ENCODE measurements at places on chromosomes 12 and 14.
A peak's percentile ranks its signal among the peaks of the same experiment; 100 is the strongest.

GRCh38 chr12:130977046-130977742 is 23.5 kb downstream of the ADGRD1 start:
- DNase-seq = no peak

- DNase-seq = no peak
These were observed 98.2 kb downstream of the SNAPC1 start for GRCh38 chr14:61860294-61860918.

GRCh38 chr12:13233830-13234641 is 37.5 kb downstream of the EMP1 start:
- no peak for DNase-seq

GRCh38 chr14:54650331-54650958 is 83.5 kb downstream of the SAMD4A start:
- DNase-seq = no peak

DNA sequence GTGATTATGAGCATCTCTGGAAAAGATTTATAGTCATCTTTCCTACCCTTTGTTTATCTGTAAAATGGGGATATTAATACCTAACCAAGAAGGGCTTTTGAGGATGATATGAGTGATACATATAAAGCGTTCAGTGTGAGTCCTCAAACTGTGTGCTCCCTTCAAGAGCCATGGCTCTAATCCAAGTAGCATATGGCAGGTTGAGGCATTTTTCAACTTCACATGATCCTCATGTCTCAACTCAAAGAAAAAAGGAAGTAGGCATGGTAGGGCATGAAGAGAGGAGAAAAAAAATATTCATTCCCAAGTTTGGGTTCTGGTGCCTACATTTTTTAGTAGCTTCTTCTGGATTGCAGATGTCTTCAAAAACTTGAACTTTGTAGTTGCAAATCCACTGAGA is 286.3 kb upstream of the ATP2B1 start:
- no peak for DNase-seq

GRCh38 chr14:92914087-92914656 is 8.8 kb upstream of the CHGA start:
- no peak for DNase-seq

DNA sequence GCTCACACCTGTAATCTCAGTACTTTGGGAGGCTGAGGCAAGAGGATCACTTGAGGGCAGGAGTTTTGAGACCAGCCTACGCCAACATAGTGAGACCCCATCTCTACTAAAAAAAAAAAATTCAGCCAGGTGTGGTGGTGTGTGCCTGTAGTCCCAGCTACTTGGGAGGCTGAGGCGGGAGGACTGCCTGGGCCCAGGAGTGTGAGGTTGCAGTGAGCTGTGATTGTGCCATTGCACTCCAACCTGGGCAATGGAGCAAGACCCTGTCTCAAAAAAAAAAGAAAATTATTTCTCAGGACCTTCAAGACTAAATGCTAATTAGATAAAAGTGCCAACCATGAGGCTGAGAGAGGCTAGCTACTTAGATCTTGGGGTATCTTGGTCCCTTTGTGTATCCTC is 23.5 kb downstream of the OTUB2 start:
- no peak for DNase-seq

DNA sequence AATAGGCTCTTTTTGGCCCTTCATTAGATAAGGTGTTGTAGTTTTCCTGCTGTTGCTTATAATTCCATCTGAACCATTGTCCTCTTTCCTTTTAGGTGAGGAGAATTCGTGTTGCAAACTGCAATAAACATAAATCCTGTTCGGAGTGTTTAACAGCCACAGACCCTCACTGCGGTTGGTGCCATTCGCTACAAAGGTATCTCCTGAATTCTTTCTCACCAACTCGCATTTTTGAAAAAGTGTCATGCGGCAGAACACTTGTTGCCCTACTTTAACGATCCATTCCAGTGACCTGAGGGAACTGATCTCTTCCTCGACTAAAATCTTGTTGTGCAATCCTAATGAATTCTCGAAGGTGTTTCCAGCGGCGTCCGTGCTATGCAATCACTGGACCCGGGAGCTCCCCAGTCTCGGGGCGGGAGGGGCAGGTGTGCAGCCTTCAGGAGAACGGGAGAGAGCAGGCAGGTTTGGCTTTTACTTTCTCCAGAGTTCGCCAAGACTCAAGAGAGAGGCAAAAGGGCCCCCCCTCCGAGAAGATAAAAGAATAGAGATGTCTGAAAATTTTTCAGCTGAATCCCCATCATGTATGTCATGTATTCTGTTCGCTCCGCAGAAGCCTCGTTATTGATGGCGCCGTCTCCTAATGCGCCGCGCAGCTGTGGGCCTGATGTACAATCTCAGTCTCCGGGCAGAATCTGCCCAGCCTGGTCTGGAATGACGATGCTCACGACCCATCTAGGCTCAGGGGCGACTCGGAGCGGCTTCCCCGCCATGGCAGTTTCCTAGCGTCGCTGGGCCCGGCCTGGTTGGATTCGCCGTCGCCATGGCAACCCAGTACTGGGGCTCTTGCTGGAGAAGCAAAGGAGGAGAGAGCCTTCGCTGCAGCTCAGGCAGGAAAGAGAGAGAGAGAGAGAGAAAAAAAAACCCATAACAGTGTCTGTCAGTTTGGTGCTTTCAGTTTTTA is 38.2 kb downstream of the PLXNC1 start:
- DNase-seq = peak; percentile 6

DNA sequence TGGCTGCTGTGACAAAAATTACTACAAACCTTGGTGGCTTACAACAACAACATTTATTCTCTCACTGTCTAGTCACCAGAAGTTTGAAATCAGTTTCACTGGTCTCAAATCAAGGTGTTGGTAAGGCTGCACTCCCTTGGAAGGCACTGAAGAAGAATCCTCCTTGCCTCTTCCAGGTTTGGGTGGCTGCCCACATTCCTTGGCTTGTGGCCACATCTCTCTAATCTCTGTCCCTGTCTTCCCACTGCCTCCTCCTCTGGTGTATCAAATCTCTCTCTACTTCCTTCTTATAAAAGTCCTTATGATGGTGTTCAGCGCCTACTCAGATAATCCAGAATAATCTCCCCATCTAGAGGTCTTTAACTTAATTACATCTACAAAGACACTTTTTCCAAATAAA is 31.0 kb downstream of the PLCZ1 start:
- no peak for DNase-seq

- no peak for DNase-seq
These were observed 51.1 kb upstream of the BEGAIN start for GRCh38 chr14:100638211-100638855.

DNA sequence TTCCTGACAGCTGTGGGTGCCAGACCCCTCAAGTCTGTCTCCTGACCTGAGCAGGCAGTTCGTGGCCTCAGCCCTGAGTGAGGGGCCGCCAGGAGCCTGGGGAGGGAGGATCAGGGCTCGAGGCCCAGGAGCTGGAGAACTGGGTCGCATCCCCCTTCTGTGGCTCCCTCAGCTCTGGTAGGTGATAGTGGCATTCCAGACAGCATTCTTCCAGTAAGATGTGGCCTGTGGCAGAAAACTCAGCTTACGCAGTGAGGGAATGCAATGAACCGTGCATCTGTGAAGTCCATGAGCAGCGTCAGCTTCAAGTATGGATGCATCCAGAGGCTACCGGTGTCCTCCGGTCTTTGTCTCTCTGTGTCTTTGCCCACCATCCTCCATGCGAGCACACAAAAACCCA is 28.4 kb upstream of the FBRSL1 start:
- DNase-seq = no peak

DNA sequence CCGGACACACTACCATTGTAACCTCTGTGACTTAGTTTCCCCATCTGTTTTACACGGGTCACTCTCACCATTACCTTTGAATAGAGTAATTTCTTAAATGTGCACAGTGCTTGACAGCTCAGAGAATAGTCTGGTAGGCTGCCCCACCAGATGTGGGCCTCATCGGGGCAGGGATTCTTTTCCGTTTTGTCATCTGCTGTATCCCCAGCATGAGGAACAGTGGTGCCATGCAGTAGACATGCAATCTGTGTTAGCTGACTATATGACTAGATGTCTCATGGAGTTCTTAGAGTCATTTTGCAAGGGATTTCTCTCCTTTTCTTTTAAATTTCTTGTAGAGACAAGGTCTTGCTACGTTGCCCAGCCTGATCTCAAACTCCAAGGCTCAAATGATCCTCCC is 44.9 kb upstream of the PLEKHG3 start:
- DNase-seq = no peak

GRCh38 chr14:90253826-90254225 is 2.5 kb upstream of the PSMC1 start:
- DNase-seq = no peak

- DNase-seq = no peak
These were observed 9.5 kb downstream of the ZNF891 start for GRCh38 chr12:133120385-133121191.

GRCh38 chr14:61322011-61322798 is 826 bp downstream of the PRKCH start:
- DNase-seq = no peak

- DNase-seq = no peak
These were observed 6.8 kb upstream of the TWF1 start for GRCh38 chr12:43812926-43813325.

- no peak for DNase-seq
These were observed 304.8 kb upstream of the OR4E1 start for GRCh38 chr14:21978184-21978998.

- DNase-seq = no peak
These were observed 15.4 kb upstream of the C12orf75 start for GRCh38 chr12:105315130-105315529.

GRCh38 chr14:94673781-94674231 is 61.6 kb downstream of the SERPINA3 start:
- DNase-seq = no peak

DNA sequence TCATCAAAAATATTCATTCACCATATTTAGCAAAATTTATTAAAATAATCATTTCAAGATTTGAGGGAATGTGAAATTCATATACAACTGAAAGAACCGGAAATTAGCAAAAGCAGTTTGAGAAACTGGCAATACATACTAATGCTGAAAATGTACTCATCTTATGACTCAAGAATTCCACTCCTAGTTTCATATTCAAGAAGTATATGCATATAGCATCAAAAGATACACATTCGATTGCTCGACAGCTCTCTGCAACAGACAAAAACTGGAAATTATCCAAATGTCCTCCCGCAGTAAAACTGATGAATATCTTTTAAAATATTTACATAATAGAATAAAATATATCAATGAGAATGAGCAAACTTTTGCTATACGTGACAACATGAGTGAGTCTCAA is 189.2 kb upstream of the MGAT4C start:
- no peak for DNase-seq

GRCh38 chr14:73026243-73026844 is 562 bp downstream of the ZFYVE1 start:
- no peak for DNase-seq

DNA sequence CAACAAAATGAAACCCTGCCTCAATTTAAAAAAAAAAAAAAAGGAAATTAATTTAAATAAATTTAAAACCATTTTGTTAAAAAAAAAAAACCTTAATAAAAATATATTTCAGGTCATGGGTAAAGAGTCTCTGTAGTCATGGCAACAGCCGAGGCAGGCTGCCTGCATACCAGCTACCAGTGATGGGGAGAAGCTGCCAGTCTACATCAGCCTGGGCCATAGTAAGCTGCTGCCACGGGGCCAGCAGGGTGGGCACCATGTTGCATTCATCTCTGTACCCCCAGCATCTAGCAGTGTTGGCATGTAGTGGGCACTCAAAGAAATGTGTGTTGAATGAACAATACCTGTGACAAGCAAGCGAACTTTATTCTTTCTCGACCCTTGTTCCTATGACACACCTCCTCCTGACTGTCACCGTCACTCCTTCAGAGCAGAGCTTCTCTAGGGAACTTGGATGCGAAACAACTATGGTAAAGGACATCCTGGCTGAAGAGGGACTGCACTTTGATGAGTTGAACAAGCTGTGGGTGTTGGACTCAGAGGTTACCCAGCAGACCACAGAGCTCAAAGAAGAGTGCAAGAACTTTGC is 7.3 kb upstream of the AP4S1 start:
- peak; percentile 3 for DNase-seq

GRCh38 chr14:77009014-77009413 is 19.5 kb downstream of the IRF2BPL start:
- no peak for DNase-seq

DNA sequence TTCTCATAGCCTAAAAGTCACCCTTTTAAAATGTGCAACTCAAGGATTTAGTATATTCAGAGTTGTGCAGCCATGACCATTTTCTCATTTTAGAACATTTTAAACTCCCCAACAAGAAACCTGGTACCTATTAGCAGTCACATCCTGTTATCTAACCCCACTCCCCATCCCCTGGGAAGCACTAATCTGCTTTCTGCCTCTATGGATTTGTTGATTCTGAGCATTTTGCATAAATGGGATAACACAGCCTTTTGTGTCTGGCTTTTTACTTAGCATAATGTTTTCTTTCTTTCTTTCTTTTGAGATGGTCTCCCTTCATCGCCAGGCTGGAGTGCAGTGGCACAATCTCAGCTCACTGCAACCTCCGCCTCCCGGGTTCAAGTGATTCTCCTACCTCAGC is 38.6 kb upstream of the YY1 start:
- no peak for DNase-seq

GRCh38 chr14:100146531-100147091 is 12.8 kb downstream of the DEGS2 start:
- DNase-seq = no peak

GRCh38 chr12:105474672-105475071 is 144.2 kb downstream of the C12orf75 start:
- no peak for DNase-seq

- DNase-seq = no peak
These were observed 1064.1 kb upstream of the FLRT2 start for GRCh38 chr14:84465880-84466279.

DNA sequence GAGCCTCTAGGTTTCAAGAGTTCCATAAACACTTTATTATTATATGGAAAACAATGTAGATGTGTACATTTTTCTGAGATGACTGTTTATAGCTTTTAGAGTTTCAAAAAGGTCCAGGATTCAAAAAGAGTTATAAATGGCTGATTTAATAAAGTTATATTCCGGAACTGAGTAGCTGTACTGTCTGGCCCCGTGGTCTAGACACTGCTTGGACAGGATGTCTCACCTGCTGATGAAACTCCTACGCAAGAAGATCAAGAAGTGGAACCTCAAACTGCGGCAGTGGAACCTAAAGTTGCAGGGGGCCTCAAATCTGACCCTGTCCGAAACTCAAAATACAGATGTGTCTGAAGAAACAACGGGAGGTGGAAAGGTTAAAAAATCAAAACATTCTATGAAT is 69.7 kb downstream of the DCAF5 start:
- DNase-seq = no peak

DNA sequence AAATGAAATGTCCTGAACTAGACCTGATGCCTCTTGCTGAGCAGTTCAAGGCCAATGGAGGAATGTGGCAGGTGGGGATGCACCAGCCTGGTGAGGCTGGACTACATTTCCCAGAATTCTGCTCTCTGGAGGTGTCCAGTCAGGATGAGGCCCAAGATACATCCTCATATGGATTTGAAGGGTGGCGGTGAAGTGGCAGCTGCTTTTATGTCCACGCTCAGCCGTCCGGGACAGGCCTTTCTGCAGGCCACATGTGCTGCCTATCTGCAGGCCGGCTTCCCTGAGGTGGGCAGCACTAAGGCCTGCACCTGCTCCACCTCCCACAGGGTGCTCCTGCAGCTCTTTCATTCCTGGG is 230.2 kb downstream of the BCL11B start:
- no peak for DNase-seq

Data from caudate nucleus (tissue), 63 donors.